BJ (cell line): ENCODE measurements at places on chromosomes 3 and 15.

DNA sequence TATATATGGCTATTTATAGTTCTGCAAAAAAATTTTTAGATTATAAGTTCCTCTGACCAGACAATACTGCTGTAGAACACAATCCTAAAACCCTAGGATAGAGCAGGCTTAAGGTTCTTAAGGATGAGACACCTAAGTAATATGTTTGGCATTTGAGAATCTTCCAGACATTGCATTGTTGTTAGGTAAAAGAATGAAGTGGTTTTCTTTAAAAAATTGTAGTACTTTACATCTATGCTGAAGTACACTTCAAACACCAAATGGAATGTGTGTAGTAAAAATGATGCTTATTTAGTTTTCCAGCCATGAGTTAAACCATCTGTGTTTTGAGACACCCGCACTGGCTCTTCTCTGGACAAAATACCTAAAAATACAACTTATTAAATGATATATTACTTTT lies 857.7 kb downstream of the OTOL1 start:
- peak; percentile 80 for DNase-seq

DNA sequence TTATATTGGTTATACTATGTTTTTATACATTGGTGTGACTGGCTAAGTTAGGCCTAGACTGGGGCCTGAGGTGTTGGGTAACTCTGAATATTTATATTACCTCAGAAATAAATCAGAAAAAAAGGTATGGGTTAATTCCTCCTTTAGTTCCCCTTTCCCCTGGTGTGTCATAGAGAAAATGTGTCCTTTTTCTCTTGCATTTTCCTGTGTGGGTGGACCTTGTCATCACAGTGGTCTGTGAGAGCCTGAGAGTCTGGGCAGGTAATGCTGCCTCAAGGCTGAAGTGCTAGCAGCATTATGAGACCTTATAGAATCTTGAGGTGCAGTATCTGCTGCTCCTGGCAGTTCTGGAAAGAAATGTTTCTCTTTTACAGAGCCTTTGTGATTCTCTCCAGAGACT lies 69.7 kb downstream of the PCOLCE2 start:
- DNase-seq: no peak

GRCh38 chr3:54146506-54147239 lies 24.3 kb downstream of the CACNA2D3 start:
- no peak for DNase-seq

GRCh38 chr15:57592426-57592825 lies 722 bp downstream of the MYZAP start:
- DNase-seq: no peak

- DNase-seq: no peak
Observed at GRCh38 chr3:106628407-106628806, 748.8 kb upstream of the CCDC54 start.

DNA sequence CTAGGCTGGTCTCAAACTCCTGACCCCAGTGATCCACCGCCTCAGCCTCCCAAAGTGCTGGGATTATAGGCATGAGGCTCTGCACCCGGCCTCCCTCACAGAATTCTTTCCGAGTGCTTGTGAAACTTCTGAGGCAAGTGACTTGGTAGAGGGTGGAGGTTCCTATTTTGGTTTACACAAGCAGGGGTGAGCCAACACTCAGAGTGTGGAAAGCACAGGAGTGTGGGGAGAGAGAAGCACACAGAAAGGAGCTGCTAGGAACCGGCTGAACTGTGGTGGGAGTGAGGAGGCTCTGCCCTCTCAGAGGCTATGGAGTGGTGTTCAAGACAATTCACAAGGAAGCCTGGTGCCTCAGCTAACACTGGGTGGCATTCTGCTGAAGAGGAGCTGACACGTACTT lies 7.7 kb downstream of the CAPN3 start:
- no peak for DNase-seq

GRCh38 chr3:128369121-128369703 lies 97.5 kb downstream of the DNAJB8 start:
- DNase-seq: no peak

GRCh38 chr3:155138677-155139076 lies 58.6 kb downstream of the MME start:
- no peak for DNase-seq

- no peak for DNase-seq
Observed at GRCh38 chr3:126549861-126550487, 8.8 kb downstream of the C3orf22 start.

DNA sequence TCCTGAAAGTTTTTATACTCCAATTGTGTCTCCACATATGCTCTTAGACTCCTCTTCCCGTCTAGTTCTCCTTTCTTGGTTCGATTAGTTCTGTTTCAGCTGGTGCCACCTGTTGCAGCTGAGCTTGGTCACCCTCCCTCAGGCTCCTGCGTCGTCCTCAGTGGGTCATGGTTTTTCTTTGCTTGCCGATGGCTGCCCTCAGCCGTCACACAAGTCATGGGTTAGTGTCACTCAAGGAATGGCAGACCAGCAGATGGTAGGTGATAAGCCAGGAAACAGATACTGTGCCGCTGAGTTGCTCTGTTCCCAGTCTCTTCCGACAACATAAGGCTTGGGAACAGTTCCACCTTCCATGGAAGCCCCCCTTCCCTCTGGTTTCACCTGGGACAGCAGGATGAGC lies 109.9 kb downstream of the IGF1R start:
- DNase-seq: no peak

- DNase-seq: no peak
Observed at GRCh38 chr3:39415983-39416382, 9.5 kb downstream of the RPSA start.

DNA sequence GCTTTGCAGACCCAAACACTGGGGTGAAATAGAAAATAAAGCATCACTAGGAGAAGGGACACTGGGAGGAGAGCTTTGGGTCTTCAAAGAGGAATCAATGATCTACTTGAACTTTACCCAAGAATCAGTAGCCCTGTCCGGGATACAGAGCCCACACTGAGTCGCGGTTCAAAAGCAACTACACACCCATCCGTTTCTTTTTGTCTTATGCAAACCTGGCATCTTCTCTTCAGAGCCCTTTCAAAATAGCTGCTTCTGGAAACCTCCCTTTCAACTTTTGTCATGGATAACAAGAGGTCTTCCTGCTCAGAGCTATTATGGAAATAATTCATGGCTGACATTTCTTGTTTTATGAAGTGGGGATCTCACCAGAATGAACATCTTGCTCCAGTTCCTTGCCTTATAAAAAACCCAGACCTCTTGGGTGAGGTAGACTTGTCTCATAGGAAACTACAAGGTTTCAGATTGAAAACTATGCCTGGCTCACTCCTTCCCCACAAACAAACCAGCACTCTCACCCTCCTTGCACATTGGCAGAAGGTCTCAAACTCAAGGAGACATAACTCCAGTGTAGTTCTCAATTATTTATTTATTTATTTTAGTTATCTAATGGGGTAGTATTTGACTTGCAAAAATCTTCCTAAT lies 115.1 kb upstream of the ARHGEF3 start:
- no peak for DNase-seq

GRCh38 chr3:48536116-48536515 lies 20.5 kb downstream of the PFKFB4 start:
- DNase-seq: no peak

- DNase-seq: no peak
Observed at GRCh38 chr15:80457896-80458295, 53.7 kb downstream of the ARNT2 start.

GRCh38 chr15:74511583-74511982 lies 29.4 kb upstream of the ARID3B start:
- no peak for DNase-seq

GRCh38 chr3:105518203-105518602 lies 151.5 kb downstream of the ALCAM start:
- DNase-seq: no peak

DNA sequence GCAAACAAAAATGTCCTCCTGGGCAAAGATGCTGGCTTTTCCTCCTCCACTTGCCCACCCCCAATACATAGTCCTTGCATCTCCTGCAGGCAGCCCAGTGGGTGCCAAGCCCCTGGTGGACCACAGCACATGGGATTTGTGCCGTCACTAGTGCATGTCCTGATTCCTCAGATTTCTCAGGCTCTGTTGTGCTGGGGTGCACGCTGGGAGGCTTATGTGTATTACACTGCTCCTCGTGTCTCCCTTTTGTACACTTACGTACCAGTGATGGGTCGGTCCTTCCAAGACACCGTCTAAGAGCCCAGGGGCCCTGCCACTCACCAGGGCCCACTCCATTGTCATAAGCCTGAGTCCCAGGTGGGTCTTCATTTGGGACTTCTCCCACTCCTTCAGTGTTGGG lies 70.1 kb downstream of the PLXNA1 start:
- no peak for DNase-seq

GRCh38 chr3:31567036-31567435 lies 34.3 kb downstream of the STT3B start:
- no peak for DNase-seq

- no peak for DNase-seq
Observed at GRCh38 chr3:31740397-31740796, 207.7 kb downstream of the STT3B start.

GRCh38 chr3:37680401-37680800 lies 181.3 kb upstream of the CTDSPL start:
- no peak for DNase-seq

DNA sequence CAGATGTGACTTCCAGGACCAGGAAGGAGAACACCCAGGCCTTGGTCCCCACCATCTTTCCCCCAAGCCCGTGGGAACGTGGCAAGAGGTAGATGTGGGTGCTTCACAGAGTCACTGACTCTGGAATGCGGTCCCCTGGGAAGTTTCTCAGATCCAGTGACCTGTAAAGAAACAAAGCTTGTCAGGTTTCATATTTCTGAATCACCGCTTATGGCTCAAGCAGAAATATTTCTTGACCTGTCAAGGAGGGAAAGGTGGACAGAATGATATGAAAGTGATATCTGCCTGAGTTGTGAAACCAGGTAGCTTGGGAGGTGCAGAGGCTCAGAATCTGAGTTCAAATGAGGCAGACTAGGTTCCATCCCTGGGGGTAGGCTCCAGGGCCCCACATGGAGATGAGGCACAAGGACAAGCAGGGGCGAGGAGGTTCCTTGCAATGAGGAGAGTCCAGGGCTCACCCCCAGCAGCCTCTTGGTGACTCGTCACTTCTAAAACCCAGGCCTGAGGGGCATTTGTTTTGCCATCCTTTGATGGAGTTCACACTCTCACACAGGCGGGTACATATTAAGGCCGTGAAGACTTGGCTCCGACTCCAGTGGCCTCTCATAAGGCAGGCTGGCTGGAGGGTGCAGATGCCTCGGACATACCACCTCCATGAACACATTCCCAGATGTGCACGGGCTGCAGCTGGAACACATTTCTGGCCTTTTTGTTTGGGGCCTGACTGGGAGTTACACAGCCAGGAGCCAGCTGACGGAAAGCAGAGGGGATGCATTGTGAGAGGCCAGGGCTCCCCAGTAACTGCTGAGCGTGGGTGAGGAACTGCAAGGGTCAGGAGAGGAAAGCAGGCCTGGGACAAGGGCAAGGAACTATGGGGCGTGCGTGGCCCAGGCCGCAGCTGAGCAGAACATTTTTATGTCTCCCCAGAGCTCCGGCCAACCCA lies 1.3 kb downstream of the CILP start:
- DNase-seq: no peak

DNA sequence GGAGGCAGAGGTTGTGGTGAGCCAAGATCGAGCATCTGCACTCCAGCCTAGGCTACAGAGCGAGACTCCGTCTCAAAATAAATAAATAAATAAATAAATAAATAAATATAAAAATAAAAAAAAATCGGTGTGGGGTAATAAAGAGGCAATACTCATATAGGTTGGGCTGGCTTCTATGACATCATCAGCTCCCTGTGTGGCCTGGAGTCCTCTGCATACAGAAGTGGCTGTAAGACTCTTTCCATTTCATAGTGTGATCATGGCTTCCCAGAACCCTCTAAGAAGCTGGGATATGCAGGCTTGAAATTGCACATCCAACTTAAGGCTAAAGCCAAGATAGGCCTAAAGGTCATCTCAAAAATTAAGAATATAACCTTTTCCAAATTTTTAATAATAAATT lies 101.6 kb downstream of the ZIC4 start:
- no peak for DNase-seq

- no peak for DNase-seq
Observed at GRCh38 chr15:39114690-39115378, 466.0 kb upstream of the THBS1 start.

- no peak for DNase-seq
Observed at GRCh38 chr15:56042982-56043980, 49.9 kb upstream of the NEDD4 start.

DNA sequence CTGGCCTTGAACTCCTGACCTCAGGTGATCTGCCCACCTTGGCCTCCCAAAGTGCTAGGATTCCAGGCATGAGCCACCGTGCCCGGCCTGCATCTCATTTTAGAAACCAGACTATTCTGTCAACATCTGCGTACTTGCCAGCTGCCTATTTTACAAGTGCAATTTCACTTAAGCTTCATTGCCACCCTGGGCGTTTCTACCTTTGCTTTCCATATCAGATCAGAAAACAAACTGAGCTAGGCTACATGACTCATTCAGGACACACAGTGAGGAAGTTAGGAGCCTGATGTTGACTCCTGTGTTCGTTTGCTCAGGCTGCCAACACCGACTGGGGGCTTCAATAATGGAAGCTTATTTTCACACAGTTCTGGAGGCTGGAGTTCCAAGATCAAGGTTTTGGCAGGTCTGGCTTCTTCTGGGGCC lies 42.3 kb upstream of the KLHL25 start:
- no peak for DNase-seq

DNA sequence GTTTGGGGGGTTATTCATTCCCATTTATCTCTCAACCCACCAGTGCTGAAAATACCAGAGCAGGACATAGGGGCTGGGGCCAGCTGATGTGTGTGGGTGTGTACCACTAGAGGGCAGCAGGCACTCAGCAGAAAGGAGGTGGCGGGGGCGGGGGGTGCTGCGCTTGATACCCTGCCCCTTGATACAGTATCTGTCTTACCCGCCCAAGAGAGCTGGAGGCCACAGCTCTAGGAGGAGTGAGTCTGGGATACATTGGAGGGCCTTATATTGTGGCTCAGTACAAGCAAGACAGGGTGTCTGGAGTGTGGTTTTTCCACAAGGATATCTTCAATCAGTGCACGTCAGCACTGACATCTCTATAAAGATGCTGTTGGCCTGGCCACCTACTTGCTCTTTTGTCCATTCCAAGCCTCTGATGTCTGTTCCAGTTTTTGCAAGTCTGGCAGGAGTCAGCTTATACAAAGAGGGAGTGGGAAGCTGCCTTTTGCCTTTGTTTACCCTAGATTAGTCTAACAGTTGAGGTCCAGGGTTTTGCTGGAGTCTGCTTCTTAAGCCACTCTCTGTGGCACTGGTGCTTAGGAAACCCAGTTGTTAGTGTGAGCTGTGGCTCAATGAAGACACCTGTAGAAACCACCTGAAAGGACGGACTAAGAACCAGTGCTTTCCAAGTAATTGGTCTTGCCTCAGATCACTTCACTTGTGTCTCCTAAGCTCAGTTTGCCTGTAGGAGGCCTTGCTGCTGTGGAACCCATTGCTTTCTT lies 1.5 kb upstream of the RBM15B start:
- no peak for DNase-seq

- DNase-seq: no peak
Observed at GRCh38 chr15:41017066-41017735, 63.9 kb downstream of the CHAC1 start.

DNA sequence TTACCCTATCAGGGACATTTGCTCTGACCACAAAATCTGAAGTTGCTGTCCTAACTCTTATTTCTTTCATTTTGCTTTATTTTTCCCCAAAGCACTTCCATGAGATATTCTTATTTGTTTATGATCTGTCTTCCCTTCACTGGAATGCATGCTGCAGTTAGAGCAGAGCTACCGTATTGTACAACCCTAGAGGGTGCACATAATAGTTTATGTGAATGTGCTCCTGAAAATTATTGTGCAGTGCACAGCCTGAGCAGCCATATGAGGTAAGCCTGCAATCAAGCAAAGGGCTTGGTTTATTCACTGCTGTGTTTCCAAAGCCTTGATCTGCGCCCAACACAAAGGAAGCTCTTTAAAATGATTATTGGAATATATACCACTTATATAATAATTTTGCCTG lies 120.3 kb upstream of the CADPS start:
- DNase-seq: no peak
